Stimulated activated CD4-positive, alpha-beta T cell treated with anti-CD3 and anti-CD28 coated beads, Interleukin-12 subunit alpha, Interleukin-12 subunit beta, amount 100 ng/mL, for 4 hours (primary cell): ENCODE measurements at places on chromosomes 12 and 14.

GRCh38 chr14:102234331-102235264 is 70.4 kb downstream of the MOK start:
- DNase-seq, result no peak

GRCh38 chr14:70027785-70028428 is 148.7 kb downstream of the SMOC1 start:
- peak; percentile 65 for DNase-seq

DNA sequence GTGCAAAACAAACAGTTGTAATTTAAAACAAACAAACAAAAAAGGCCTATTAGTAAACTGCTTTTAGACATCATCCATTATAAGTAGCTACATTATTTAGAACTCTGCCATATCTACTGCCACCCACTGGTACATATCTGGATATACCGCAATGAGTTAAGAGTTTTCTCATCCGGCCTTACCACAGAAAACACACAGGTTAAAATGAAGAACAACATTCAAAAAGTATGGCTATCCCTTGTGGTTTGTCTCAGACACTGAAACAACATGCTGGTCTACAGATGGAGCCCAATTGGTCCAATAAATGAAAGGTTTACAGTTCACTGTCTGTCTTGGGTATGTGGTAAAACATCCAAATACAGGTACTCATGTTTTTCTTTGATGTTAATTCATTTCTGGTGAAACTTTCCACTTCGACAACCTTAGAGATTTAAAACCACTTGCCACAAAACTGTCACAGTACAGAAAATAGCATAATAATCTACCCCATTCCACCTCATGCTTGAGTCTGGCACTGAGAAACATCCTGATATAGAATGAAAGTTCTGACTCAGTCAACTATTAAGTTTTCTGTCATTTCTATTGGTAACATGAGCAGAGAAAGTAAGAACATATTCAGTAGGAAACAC is 354.3 kb downstream of the CEP128 start:
- DNase-seq, result no peak

DNA sequence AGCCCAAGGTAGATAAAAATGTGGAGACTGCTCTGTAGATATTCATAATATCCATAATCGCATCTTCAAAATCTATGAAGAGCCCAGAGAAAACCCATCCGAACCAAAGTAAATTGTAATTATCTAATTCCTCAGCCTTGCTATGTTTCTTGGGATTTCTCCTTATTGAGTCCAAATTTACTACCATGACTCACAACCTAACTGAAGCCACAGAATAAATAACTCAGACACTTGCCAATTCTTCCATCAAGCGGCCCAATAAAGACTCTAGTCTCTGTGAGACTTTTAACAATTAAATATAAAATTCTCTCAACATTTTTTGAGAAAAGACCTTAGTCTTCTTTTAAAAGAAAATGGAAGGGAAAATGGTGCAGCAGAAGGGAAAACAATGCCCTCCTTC is 409.8 kb downstream of the DAD1 start:
- no peak for DNase-seq

DNA sequence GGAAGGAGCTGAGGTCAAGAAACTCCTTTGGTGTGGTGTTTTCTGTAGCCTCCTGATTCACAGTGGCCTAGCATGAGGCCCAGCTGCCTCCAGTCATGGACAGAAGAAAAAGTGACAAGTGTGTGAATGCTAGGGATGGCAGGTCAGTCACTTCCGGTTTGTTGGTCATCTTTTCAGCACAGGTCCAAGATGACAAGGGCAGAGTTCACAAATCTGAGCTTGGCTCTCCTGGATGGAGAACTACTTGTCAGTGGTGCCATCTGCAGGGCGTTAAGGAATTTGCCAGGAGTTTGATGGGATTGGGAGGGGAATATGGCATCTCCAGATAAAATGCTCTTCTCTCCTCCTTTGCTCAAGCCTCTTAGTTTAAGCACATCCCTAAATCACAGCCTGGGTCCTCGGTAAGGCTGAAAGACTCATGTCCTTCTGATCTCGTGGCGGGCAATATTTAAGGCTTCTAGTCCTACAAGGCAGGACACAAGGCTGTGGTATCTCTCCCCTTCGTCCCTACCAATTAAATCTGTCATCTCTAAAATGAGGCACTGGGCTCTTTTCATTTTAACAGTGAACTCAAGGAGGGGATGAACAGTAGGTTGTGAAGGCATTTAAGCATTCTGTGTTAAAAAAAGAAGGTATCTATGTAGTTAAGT is 10.0 kb downstream of the TUBA1B start:
- DNase-seq, result no peak

DNA sequence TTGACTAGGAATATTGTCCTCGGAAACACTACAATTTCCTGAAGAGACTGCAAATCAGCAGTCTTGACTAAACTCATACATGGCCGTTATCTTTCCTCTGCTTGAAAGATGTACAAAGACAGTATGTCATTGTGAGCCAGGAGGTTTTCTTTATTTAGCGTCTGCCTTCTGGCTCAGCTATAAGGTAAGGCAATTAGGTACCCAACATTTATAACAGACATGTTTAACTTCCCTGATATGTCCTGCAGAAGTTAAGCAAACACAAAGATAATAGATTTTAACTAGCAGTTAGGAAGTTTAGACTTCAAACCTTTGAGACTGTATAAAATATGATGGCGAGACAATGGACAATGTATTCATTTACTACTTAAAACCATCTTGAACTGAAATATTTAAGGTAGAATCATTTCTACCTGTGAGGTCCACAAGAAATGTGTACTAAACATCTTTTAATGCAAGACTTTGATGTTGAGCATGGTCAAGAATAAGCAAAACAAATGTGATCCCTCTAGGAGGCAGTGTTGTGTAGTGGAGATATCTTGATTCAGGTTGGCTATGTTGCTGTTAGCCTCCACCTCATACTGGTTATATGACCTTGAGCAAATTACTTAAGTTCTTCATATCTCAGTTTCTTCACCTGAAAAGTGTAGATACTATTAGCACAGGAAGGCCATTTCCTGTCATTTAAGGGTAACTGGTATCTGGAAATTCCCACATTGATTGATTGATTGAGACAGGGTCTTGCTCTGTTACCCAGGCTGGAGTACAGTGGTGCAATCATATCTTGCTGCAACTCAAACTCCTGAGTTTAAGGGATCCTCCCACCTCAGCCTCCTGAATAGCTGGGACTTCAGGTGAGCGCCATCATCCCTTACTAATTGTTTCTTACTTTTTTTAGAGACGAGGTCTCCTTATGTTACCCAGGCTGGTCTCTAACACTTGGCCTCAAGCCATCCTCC is 96.3 kb upstream of the EEA1 start:
- no peak for DNase-seq

GRCh38 chr14:22509751-22510300 is 79.2 kb downstream of the DAD1 start:
- DNase-seq, result no peak

DNA sequence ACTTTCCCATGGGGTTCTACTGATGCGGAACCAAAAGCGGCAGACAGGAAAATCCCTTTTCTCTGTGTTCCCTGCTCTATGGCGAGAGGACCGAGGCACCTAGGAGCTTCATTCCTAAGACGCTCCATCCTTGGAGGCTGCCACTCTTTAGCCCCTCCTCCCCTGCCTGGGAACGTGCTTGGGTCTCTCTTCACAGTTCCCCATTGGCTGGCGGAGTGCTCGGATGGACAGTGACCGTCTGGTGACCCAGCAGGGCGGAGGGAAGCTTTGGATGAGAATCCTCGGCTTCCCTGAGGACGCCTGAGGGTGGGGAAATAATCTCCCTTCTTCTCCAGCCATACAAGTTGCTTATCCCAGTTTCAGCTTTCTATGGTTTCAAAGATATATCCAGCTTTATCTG is 37.3 kb downstream of the KCNA5 start:
- no peak for DNase-seq

DNA sequence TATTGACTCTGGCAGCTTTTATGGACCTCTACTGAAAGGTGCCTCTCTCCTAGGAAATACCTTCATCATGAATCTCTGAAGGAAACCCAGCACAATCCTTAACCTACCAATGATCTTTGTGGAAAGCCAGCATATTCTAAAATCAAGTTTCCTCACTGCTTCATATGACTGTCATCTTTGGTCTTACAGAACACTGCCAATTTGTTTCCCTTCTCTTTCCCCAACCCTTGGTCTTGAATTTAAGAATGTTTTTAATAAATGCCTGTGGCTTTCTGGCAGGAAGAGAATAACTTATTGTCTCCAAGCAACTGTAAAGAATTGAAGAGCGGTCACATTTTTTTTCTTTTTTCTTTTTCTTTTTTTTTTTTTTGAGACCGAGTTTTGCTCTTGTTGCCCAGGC is 427.6 kb downstream of the IPO8 start:
- DNase-seq, result no peak

DNA sequence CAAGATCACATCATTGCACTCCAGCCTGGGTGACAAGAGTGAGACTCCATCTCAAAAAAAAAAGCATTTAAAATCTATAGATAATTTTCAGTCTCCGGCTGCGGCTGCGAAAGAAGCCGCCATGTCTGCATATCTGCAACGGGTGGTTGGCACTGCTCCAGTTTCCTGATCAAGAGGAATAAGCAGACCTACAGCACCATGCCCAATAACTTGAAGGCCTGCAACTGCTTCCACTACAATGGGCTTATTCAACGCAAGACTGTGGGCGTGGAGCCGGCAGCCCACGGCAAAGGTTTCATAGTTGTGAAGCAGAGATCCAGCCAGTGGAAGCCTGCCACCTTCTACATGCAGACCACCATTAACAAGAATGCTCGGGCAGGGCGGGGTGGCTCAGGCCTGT is 30.6 kb upstream of the EID3 start:
- no peak for DNase-seq

DNA sequence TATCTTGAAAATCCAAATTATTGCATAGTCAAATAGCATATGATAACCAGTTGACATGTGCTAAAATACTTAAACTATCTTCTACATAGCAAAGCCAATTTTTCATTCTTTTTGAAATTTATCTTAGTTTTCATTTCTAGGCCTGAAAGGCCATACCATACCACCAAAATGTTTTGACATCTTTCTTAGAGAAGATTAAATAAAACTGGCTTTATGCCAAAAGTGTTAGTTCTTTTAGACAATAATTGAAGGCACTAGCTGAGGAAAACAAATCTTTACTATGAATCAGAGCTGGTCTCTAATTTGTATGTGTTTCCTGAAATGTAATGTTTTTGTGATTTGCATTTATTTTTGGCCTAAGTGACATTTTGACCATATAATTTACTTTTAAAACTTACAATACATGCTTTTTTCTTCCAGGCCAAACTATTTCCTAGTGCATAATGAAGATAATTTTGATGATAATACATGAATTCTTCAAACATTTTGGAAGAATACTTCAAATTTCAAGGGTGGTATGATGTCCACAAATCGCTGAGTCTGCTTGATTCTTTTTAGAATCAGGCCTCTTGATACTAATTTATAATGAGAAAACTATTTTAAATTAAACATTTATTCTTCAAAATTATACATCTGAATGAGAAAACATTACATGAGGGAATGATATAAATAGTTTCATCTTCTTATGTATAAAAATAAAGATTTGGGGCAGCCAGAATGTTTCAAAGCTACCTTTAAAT is 6.5 kb upstream of the KCNMB4 start:
- no peak for DNase-seq

GRCh38 chr12:122721057-122721545 is 4.5 kb upstream of the HCAR3 start:
- DNase-seq, result no peak

- DNase-seq, result no peak
Observed at GRCh38 chr14:93333631-93334103, 831 bp upstream of the BTBD7 start.

DNA sequence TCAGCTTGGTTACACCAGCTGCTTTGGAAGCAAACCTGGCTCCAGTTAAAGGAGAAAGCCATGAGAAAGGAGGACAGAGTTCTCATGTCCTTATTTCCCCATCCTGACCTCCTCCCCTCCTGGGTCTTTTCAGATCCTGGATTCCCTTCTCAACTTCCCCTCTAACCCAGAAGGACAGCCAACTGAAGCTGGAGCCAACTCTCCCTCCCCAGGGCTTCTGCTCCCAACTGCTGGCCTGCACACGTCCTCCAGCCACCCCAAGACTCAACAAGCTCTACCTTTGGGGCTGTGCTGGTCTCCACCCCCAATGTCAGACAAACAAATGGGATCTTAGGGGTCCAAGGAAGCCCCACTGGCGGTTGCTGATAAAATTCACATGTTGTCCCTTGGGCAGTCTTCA is 651.1 kb upstream of the TBX3 start:
- DNase-seq, result no peak

DNA sequence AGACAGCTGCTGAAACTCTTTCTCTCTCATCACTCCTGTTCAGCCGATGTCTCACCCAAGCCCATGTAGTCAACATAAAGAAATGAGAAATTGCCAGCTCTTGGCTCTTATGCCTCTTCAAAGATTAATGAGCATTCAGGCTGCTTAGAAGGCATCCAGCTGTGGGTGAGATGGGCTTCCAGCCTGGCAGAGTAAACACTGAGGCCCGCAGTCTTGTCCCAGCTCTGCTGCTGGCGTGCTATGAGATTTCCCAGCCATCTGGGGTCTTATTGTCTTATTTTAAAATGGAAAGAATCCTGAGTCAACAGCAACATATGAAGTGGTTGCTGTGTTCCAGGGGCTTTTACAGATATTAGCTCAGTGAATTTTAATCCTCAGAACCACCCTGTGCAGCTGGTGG is 12.6 kb downstream of the RXYLT1 start:
- no peak for DNase-seq
